CD4-positive, alpha-beta T cell treated with Interferon gamma for 1 hour (primary cell): ENCODE measurements at places on chromosomes 11 and 22.

- DNase-seq: no peak
Measured at GRCh38 chr11:117045956-117046355, 52.3 kb downstream of the SIK3 start.

DNA sequence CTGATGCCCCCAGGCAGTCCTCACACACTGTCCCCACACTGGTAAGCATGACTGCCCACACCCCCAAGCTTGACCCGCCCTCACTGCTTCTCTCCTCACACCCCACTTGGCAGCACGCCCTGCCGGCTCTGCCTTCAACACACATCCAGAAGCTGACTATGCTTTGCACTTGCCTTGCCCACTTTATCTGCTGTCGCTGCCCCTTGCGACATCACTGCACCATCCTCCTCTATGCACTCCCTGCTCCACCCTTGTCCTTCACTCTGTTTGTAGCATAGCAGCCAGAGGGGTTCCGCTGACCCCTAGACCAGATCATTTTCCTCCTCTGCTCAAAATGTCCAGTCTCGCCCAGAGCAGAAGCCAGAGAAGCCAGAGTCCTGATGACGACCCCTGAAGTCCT lies 25.3 kb upstream of the SLC25A1 start:
- no peak for DNase-seq

GRCh38 chr22:35596821-35597220 lies 20.3 kb downstream of the MB start:
- DNase-seq: no peak

- DNase-seq: no peak
Measured at GRCh38 chr11:130420478-130421198, 7.8 kb downstream of the ADAMTS8 start.

DNA sequence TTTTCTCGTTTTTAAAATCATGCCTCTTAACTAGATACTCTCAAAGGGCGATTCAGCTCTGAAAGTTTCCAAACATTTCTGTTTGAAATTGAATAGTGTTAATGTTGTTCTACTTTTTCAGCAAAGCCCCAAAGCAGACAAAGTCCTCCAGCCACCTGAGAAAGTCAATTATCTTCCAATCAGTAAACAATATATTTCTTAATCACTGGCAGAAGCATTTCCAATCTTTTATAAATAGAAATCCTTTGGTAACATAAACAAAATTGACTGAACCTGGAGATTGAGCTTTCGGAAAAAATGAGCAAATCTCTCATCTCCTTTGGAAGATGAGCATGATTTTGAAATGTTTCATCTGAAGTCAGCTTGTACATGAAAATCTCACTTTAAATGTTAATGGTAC lies 84.4 kb upstream of the FIBIN start:
- no peak for DNase-seq

GRCh38 chr11:57095417-57095816 lies 86.3 kb upstream of the LRRC55 start:
- no peak for DNase-seq

DNA sequence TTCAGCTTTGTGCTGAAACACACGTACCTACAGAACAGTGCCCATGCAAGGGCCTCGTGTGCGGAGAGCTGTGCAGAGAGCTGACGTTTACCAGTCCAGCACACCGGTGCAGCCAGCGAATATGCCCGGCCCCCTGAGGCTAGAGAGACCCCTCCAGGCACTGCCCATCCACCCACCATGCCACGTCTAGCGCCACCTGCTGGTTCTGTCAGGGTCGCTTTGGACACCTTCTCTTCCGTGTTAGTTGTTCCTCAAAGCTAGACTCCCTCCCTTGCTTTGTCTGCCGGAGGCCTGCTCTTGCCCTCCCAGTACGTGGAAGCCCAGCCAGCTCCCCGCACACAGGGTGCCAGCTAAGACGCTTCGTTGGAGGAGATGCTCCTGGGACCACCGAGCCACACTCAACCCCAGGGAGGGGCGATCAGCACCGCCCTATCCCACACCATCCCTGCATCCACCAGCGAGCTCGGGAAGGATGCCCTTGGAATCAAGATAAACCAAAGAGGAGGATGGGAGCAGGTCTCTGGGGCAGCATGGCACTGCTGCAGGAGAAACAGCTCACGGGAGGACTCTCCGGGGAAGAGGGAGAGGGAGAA lies 43.4 kb downstream of the CPT1A start:
- no peak for DNase-seq

DNA sequence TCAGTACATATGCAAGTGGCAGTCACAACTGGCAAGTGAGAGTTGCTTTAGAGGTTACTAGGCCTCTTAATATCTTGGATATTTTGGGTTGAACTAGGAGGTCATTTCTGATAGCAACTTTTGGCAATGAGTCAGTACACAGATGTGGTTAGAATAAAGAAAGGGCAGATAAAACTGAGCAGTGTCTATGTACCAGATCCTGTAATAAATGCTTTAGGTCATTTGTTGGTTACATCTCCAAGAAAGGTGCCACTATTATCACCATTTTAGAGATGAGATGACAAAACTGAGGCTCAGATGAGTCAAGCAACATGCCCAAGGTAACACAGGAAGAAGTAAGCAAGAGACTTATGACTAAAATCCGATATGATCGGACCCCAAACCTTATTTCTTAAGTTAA lies 25.0 kb downstream of the MAML2 start:
- DNase-seq: no peak

DNA sequence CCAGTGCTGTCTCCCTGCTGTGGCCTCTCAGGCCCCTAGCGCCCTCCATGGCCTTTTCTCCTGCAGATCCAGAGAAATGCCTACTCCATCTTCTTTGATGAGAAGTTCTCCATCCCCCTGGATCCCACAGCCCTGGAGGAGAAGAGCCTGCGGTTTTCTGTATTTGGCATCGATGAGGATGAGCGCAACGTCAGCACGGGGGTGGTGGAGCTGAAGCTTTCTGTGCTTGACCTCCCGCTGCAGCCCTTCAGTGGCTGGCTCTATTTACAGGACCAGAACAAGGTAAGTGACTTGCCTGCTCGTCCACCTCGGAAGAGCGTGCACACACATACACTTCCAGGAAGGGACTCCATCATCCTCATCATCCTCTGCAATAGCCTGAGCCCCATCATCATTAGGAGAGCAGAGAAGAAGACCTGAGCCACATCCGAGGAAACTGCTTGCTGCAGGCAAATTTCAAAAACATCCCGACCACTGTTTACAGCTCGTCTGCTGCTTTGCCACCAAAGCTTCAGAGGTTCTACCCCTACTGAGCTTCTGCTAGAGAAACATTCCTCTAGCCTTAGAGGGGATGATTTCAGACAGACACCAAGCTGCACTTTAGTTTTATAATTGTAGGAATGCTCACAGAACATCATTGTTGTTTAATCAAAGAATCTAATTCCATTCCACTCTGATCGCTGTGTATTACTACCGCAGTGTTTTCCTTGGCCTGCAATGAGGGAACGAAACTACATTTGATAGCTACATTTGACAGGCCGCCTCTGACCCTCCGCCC lies 12.9 kb upstream of the RHOD start:
- DNase-seq: no peak

GRCh38 chr11:72425053-72425980 lies 9.0 kb downstream of the CLPB start:
- no peak for DNase-seq

DNA sequence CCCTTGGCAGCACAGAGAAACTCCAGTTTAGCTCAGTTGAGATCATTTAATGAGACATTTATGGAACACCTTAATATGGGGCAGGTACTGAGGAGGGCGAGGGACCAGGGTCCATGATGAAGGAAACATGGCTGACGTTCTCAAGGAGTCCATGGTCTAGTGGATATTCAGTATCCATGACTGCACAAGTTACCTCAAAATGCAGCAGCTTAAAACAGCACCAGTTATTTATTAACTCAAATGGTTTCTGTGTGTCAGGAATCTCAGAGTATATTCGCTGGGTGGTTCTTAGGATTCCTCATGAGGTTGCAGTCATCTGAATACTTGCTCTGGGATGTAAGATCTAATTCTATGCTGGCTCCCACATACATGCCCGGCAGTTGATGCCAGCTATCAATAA lies 346.8 kb downstream of the LARGE1 start:
- DNase-seq: no peak

- no peak for DNase-seq
Measured at GRCh38 chr11:5196067-5196466, 4.4 kb downstream of the OR51V1 start.

DNA sequence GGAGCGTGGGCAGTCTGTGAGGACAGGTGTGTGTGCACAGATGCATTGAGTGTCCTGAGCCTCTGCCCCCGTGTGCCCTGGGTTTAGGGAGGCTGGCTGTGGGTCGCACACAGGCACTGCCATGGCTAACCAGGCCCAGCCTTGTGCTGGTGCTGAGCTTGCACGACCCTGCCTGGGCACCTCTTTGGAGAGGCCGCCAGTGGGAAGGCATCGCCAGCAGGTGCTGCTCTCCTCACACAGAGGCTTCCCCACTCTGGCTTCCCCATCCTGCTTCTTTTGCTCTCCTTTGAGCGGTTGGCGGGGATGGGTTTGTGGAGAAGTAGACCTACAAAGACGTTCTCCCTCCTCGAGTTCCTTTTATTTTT lies 4.1 kb downstream of the WNT7B start:
- no peak for DNase-seq

- no peak for DNase-seq
Measured at GRCh38 chr11:95684701-95685100, 104.9 kb downstream of the FAM76B start.

DNA sequence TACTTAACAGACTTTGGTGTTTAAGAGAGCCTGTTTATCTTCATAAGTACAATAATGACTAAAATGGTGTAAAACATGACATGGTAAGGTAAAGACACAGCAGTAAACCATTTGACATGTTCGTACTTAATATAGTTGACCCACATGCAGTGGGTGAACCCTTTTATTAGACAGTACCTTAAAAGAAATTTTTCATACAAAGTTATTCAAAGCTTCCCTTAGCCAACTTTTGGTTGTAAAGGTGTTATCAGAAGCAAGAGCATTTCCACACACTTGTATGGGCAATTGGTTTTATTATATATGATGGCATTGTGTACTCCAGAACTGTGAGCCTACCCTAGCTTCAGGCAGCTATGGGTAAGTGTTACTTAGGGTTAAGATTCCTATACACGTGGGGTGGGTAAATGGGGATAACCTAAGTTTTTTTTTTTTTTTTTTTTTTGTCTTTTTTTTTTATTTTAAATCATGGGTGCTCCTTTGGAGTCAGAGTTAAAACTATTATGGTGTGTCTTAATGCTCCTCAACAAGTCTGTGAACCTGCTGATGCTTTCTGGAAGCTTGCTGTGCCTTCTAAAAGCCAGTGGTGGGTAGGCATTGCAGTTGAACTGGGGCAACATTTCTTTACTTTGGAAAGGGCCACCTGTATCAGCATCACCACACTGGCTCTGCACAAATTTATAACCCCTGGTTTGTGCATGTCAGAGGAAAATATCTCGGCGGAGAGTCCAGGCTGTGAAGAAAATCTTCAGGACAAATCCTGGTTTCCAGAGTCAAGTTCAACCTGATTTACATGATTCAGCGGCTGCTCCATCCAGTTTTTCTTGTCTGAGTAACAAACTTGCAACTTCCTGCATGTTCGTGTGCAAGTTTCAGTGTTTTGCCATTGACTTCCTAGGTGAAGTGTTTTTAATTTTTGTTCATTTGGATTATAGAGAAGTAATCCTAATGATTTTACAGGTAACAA lies 3.3 kb downstream of the PCF11 start:
- no peak for DNase-seq

DNA sequence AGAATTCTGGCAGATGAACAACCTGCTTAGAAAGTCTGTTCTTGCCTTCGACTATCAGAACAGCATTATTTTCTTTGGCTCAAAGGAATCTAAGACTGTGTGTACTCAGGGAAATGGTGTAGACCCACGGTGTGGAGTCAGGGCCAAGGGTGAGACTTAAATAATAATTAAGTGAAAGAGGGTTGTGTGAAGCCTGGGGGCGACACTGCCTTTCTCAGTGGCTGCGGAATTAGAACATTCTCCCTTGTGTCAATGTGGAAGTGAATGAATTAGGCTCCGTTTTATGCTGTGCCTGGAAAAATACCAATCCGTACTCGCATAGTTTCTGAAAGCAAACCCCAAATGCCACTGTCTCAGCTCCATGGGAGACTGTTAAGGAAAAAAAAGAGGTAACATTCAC lies 50.7 kb downstream of the NAV2 start:
- no peak for DNase-seq

DNA sequence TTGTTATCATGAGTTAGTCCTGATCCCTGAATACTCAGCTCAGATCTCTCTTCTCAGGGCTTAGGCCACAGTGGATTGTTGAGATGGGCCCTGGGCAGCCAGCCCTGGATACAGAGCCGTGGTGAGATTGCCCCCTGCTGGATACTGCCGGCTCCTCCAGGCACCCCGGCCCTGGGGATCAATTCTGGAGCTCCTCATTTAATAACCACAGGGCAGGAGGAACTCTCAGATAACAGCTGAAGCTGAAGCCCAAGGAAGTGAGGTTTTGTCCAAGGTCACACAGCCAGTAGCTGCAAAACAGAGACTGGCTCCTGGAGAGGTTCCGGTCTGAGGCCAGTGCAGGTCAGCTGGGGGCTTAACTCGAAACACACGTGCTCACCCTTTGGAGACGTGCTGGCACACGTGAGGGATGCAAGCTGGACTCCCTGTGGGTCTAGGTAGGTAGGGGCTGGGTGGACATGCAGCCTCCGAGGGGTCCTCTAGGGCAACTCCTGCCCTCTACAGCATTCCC lies 16.0 kb downstream of the USH1C start:
- DNase-seq: peak; percentile 13

- no peak for DNase-seq
Measured at GRCh38 chr11:12864316-12865156, 144.6 kb upstream of the RASSF10 start.

DNA sequence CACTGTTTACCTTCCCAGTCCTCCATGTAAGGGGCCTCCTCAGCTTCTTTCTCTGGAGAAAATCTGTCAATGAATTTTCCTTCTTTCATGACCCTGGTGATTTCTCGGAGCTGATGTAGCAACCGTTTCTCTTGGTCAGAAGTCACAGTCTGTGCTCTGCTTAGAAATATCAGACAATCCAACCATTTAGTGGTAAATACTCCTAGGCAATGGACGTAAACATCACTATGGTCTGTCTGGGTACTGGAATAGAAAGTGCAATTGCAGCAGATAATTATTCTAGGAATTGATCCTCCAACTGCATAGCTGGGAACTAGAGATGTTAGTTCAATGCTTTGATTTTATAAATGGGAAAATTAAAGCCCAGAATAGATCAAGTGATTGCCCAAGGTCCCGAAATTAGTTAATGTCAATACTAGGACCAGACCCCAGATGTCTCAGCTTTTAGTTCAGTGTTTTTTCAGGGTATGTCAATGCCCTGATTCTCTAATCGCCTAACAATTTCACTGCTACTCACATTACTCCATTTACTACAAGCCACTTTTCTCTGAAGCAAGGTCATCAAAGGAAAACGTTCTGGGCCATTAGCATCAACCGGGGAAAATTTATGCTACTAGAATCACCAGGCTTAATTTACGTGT lies 42.1 kb downstream of the RIC3 start:
- DNase-seq: no peak

DNA sequence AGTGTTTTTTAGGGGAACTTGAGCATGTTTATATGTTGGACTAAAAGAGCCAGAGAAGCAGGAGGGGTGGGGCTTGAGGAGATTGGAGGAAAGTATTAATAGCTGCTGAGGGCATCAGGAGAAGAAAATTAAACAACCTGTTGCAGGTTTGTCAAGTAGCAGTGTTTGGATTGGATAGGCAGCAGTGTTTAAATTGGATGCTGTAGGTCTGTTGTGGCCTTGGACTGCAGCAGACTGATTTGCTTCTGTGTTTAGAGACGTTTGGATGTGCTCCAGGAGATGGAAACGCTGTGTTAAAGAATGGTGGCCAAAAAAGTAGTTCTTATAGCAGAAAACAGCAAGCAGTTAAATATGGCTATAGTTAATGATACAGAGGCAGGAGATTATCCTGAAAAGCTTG lies 5.7 kb downstream of the EIF3L start:
- no peak for DNase-seq
